ENCODE measurements at places on chromosomes 6 and 20.

DNA sequence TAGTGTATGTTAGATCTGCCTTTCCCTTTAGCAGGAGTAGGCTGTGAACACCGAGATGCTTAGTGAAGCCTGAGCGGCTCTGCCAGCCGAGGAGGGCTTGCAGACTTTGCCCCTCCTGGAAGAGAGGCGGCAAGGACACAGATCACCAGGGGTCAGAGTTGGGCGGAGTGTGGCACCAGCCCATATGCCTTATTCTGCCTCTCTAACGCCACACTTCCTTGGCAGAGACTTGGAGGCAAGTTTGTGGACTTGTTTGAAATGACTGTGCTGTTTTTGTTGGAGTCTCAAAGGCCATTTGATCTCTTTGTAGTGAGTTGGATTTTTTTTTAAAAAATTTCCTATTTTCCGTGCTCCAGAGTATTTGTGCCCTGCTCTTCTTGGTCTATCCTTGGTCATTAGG, 44.5 kb upstream of the CLDN20 start:
- no peak for DNase-seq

DNA sequence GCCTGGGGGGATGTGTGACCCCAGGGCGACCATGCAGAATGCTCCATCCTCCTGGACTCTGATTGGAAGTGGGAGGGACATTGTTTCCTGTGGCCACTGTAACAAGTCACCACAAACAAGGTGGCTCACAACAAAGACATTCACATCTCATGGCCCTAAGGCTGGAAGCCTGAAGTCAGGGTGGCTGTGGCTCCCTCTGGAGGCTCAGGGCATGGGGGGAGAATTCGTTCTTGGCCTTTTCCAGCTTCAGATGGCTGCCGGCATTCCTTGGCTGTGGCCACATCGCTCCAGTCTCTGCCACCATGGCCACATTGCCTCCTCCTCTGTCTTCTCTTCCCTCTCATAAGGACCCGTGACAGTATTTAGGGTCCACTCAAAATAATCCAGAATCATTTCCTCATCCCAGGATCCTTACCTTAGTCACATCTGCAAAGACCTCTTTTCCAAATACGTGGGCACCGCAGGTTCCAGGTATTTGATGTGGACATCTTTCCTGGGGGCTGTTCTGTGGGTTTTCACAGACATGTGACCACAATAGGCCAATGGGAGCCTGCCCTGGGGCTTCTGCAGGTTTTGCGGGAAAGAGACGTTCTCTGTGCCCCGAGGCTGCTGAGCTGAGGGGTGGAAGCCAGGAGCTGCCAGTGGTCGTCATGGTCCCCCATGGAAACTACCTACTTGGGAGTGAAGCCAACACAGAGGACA, 249.3 kb downstream of the PREX1 start:
- no peak for DNase-seq

DNA sequence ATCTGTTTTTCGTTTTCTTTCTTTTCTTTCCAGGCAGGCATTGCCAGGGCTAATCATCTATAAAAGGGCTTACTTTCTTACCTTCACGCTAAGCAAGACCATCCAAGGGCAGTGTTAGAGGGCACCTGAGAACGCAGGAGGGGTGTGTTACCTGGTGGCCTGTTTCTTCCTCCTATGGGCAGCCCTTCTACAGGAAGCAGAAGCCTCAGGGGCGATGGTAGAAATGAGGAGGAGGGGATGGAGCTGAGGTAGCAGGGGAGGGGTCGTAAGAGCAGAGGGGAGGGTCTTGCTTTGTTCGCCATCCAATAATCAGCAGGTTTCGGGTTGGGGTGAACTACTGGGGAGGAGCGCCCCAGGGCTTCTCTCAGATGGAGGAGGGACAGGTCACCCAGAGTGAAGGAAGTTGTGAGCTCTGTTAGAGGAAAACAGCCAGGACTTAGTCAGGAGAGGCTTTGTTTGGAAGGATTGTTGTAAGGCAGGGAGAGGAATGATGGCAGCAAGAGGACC, 1.5 kb upstream of the CCR6 start:
- DNase-seq: no peak

- no peak for DNase-seq
Observed at GRCh38 chr6:170460641-170461040, 92.5 kb downstream of the PSMB1 start.

DNA sequence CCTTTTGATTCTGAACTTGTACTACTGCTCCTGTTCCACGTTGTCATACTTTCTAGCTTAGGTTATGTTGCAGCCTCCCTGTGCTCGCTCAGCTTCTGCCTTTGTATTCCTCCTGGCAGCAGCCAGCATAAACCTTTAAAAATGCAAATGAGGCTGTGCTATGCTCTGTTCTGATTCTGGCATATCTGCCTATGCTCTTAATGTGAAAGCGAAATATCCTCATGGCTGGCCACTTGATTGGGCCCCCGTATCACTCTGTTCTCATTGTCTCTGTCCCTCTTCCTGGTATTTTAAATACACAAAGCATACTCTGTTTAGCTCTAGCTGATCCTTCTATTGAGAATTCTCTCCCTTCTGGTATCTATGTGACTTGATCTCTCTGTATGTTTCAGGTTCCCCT, 139.0 kb downstream of the JARID2 start:
- DNase-seq: no peak

- DNase-seq: no peak
Observed at GRCh38 chr6:23601811-23602345, 524.1 kb upstream of the NRSN1 start.

DNA sequence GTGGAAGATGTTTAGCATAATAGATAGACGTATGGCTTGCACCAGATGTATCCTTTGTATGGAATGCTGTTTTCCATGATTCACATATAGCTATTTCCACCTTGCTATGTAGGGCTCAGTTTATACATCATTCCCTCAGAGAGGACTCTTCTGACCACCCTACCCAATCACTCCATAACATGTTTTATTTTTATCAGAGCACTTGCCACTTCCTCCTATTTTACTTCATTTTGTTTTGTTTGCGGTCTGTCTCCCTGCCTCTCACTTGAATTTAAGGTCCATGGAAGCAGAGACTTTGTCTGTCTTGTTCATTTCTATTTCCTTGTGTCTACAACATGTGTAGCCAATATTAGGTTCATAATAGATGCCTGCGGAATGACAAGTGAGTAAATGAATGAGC, 266.9 kb upstream of the CITED2 start:
- DNase-seq: no peak

DNA sequence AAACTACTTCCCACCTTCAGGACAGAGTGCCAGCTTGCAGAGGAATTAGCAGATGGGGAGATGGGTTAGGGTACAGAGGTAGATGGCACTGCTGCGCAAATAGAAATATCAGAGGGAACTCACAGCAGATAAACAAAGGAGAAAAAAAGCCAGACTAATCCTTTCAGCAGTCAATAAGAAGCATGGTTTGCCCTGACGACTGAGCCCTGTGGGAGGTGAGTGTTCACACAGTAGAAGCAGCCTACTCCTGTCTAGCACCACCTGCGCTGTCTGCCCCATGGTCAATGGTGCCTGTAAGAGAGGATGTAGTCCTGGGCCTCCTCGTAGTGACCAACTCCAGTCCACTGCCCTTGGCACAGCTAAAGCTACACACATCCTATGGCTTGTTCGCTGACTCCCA, 174.1 kb downstream of the IBTK start:
- no peak for DNase-seq

DNA sequence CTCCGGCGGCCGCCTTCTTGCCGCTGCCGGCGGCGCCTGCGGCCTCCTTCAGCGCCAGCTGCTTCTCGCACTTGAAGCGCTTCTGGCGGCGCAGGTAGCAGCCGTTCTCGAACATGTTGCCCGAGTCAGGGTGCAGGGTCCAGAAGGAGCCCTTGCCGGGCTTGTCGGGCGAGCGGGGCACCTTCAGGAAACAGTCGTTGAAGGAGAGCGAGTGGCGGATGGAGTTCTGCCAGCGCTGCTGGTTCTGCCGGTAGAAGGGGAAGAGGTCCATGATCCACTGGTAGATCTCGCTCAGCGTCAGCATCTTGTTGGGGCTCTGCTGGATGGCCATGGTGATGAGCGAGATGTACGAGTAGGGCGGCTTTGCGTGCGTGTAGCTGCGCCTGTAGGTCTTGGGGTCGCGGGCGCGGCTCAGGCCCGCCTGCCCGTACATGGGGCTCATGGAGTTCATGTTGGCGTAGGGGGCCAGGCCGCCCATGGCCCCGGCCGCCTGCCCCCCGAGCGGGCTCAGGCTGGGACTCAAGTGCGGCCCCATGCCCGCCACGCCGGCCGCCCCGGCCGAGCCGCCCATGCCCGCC, 1.9 kb downstream of the FOXA2 start:
- no peak for DNase-seq

DNA sequence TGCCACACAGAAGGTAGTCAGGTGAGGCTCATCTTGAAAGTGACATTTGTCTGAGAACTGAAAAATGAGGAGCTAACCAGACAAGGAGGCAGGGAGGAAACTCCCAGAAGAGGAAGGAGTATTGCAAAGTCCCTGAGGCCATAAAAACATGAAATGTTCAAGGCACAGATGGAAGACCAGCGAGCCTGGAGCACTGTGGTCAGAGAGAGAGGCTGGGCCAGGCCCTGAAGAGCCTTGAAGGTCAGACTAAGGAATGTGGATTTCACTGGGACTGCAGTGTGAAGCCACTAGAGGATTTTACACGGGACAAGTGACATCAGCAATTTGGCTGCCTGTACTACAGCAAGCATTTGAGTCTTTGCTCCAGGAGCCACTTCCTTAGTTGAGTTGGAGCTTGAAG, 21.1 kb upstream of the TMEM181 start:
- no peak for DNase-seq

DNA sequence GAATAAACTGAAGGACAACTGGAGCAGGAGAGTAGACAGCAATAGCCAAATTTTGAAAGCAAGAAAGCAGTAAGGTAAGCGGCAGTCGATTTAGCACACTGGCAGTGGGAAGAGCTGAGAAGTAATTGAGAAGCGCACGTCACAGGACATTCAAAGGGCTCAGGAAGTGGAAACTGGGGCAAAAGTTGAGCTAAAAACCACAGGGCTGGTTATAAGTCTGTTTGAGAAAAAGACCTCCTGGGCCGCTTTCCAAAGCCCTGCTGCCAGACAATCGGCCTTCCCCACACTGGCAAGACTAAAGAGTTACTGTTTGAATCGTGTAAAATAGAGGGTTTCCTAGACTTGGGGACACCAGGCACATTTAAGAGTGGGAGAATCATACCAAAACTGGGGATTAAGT, 161.4 kb downstream of the DNAH8 start:
- no peak for DNase-seq

- DNase-seq: no peak
Observed at GRCh38 chr6:49528571-49528970, 21.9 kb upstream of the C6orf141 start.

- no peak for DNase-seq
Observed at GRCh38 chr6:68633972-68634725, 933 bp upstream of the ADGRB3 start.

GRCh38 chr20:34074101-34074760, 37.8 kb downstream of the EIF2S2 start:
- no peak for DNase-seq

- DNase-seq: no peak
Observed at GRCh38 chr6:18395177-18395855, 8.2 kb downstream of the RNF144B start.

DNA sequence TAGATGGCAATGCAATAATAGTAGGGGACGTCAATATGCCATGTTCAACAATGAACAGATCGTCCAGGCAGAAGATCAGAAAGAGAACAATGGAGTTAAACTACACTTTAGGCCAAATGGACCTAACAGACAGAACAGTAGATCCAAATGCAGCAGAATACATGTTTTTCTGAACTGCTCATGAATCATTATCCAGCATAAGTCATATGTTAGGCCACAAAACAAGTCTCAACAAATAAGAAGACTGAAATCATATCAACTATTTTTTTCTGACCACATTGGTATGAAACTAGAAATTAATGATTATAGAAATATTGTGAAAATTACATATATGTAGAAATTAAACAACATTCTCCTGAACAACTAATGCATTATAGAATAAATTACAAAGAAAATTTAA, 10.2 kb upstream of the DEFB125 start:
- DNase-seq: no peak

GRCh38 chr6:152170313-152170701, 362.8 kb downstream of the ESR1 start:
- DNase-seq: no peak

DNA sequence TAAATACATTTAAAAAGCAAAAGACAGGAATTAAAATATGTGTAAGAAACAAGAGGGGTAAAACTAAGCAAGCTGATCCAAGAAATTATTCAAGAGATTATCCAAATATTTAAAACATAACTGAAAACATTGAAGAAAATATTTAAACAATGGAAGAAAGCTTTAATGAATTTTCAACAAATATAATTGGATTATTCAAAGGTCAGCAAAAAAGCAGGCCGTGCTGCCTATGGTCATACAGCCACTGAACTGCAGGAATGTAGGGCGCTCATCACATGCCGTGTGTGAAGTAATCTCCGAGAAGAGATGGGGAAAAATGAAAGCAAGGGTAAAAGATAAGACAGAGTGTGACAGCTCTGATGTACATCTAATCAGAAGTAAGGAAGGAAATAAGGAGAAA, 1195.4 kb upstream of the EYS start:
- DNase-seq: no peak

DNA sequence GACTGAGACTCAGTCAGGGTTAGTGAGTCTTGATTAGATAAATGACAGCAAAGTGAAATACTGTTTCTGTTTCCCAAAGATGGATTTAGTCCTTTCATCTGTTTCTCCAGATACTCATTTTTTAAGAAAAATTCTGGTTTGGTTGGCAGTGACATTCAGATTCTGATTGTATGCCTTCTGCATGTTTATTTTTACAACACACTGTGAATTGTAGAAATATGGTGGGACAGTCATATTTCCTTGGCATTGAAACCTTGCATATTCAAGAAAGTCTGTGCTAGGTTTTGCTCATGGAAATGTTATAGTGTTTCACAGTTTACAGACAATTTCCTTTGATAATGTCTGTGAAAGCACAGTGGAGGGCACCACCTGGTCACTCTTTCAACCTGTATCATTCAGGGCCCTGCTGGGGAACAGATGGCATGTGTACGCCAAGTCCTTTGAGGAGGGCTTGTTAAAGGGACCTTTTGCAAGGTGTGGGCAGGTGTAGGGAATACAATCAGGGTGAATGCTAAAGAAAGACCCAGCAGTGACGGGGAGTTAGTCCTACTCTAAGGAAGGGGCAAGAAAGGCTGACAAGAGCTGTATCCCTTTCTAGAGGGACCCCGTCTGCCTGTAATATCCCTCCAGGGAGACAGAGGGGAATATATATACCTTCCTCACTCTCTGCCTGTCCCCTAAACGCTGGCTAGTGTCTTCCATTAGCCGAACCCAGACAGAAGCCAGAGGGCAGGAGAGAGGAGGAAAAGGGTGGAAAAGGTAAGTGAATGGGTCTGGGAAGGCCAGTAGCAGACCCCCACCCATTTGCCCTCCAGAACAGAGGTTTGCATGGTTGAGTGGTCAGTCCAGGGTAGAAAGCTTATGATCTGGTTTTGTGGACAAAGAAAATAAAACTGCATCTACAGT, 10.2 kb downstream of the PLCB4 start:
- no peak for DNase-seq

DNA sequence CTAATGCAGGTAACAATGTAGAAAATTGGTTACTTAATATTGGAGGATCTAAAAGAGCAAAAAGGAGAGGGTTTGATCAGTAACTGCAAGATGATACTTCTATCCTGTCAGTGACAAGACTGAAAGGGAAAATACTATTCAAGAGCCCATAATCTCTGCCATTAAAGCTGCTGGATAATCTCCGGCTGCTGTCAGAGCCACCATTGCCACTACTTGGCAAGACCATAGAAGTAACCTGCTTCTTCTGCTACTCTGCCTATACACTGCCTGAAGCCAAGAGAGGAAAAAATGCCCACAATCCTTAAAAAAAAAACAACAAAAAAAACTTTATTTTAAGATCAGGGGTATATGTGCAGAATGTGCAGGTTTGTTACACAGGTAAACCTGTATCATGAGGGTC, 386.5 kb upstream of the ID4 start:
- no peak for DNase-seq

- DNase-seq: no peak
Observed at GRCh38 chr6:7578931-7579330, 11.1 kb upstream of the SNRNP48 start.

All from stimulated activated CD8-positive, alpha-beta memory T cell treated with anti-CD3 and anti-CD28 coated beads, Interleukin-4, amount 100 ng/mL, for 1 hour (primary cell).